ENCODE measurements at places on chromosomes 7 and 10.

DNA sequence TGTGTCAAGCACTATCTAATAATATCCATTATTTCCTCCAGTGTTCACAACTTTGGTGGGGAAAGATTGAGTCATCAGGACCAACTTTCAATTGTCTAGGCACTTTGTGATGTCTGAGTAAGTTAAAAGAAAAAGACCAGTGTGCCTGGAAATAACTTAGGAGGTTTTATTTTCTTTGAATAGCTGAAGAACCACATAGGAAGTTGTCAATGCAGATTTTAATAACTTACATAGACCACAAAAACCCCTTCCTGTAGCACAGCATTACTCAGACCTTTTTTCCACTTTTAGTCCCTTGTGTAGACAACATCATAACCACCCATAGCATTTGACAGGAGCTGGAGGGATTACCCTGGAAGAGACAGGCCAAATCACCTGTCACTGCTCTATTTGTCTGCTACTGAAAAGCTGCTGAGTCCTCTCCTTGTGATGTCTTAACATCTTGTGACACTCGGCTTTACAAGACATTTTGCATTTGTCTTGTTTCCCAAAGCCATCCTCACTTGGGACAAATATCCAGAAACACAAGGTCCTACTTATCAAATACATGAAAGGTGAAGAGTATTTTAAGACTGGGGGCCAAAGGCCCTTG, 241.5 kb upstream of the PTER start:
- DNase-seq = no peak

DNA sequence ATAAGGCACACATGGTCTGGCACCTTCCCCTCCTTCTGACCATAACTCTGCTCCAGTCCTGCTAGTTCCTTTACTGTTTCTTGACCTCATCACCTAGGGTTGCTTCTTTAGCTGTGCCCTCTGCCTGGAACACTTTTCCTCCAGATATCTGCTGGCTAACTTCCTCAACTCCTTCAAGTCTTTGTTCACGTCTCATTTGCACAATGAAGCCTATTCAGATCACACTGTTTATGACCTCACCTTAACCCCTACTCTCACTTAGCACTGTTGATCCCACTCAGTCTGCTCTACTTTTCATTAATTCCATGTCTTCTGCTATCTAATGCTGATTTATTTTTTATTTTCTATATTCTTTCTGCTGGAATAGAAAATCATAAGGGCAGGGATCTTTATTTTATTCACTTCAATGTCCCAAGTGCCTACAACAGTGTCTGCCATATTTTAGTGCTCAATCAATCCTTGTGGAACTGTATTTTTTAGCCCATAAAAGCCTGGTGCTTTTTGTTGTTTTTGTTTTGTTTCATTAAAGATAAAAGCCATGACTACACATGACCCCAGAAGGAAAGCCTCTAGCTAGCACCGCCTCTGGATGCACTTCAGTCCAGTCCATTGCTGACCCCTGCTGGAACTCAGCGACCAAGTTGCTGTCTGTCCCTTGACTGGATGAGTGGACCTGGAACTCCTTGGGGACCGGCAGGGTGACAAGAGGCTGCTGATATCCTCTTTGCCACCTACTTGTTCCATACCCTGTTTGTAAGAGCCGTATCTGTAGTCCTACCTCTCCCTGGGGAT, 12.3 kb downstream of the KLF14 start:
- peak; percentile 85 for DNase-seq

DNA sequence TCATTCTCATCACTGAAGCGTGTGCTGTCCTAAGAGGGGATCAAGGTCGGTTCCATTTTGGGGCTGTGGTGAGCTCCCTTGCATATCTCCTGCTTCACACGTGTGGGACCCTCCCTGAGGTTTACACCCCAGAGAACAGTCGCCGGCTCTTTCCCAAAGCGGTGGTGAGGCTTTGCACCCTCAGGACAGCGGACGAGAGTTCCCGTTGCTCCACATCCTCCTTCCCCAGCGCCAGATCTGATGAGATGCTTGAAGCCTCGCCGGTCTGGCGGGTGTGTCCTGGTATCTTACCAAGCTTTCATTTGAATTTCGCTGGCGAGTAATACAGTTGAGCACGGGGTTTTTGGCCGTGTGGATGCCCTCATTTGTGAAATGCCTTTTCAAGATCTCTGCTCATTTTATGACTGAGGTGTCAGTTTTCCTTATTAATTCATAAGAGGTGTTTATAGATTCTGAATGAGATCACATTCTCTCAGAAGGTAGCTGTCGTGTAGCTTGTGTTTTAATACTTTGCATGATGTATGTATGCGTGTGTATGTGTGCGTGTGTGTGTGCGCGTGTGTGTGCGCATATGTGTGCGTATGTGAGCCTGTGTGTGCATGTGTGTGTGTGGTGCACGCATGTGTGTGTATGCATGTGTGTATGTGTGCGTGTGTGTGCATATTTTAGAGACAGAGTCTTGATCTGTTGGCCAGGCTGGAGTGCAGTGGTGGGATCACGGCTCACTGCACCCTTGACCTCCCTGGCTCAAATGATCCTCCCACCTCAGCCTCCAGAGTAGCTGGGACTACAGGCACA, 30.7 kb downstream of the ELFN1 start:
- no peak for DNase-seq

- DNase-seq = no peak
Observed at GRCh38 chr10:132912713-132913558, 29.4 kb downstream of the CFAP46 start.

- no peak for DNase-seq
Observed at GRCh38 chr7:56091591-56091990, 1.2 kb downstream of the PHKG1 start.

- DNase-seq = peak; percentile 59
Observed at GRCh38 chr10:73771722-73772280, 10.0 kb upstream of the CHCHD1 start.

DNA sequence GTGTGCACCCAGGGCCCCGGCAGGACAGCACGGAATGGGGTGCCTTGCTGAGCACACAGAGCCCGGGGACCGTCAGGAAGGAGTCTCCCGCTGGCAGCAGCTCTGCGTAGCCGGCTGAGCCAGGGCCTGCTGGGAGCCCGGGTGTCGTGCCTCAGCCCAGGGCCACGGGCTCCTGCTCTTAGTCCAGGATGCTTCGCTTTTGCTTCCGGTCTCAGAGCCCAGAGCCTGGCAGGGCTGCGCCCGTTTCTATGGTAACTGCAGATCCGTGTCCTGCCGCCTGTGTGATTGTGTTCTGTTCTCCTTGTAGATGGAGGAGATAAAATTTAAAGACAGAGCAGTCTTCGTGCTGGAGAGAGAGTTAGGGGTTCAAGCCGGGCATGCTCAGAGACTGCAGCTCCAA, 53.7 kb upstream of the DPYSL4 start:
- no peak for DNase-seq

DNA sequence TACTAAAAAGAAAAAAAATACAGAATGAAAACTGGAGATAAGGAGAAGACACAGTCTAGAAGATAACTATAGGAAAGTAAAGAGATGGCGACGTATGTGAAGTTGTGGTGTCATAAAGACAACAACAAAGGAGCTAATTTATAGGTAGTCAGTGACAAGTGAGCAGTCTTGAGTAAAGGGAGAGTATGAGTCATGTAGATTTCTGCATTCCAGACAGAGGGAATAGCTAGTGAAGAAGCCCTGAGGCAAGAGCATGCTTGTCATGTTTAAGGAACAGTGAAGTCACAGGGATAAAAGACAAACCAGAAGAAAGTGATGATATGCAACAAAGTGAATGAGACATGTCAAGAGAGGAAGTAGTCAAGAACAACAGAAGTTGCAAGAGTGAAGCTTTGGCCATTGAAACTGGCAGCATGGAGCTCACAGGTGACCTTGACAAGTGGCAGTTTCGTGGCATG, 2.3 kb upstream of the MIOS start:
- peak; percentile 41 for DNase-seq

- DNase-seq = no peak
Observed at GRCh38 chr10:42690449-42691360, 52.3 kb upstream of the ZNF33B start.

DNA sequence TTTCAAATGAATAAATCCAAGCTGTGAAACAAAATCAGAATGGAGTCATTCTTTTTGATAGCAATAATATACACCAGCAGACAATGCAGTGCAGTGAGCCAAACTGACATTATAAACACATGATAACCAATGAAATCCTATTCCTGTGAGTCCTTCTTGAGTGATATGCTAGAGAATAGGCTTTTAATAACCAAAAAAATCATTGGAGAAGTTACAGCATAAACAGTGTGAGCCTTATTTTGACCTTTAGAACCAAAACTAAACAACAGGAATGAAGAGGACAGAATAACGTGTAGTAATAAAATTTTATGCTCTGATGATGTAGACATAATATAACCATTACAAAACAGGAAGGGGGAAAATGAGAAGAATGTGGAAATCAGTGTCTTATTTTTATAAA, 8.7 kb downstream of the HUS1 start:
- no peak for DNase-seq

DNA sequence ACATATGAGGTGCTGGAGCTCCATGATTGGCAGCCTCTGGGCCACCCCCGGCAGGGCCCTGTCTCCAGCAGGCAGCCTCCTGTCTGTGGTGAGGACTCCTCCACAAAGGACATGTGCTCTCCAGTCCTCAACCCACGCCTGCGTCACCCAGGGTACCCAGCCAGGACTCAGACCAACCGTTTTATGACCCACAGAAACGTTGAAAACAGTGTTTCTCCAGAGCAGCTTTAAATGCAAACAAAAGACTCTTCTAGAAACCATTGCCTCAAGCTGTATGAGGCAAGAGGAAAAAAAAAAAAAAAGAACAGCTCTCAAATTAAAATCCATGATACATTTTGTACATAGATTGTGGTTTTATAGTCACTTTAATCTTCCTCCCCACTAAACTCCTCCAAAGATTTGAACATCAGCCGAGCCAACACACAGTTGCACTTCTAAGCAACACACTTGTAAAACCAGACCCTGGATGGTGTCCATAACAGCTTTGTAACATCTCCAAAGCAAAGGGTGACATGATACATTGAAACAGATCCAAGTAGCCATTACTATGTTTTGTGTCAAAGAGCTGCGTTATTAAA, 175.0 kb upstream of the LYZL2 start:
- DNase-seq = no peak

DNA sequence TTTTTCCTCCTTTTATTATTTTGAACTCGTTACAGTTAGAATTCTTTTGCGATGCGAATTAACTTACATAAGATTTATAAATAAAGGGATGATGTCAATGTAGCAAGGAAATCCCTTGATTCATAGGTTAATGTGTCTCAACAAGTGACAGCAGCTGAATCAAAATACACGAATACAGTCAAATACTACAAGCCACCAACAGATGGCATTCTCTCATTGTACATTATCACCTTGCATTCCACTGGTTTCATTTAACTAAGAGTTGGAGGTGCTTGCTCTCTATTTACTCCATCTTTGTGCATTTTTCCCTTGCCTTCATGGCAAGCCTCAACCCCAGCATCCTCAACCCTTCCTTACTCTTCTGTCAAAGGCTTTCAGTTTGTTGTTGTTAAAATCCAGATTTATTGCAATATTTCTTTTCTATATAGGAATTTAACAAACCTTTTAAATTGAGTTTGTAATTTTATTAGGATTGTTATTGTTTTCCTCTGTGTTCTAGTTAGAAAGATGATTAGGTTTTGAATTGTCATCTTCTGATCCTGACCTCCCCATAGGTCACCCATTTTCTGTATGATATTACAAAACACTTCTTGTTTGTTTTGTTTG, 78.3 kb downstream of the SLC25A40 start:
- DNase-seq = peak; percentile 40

DNA sequence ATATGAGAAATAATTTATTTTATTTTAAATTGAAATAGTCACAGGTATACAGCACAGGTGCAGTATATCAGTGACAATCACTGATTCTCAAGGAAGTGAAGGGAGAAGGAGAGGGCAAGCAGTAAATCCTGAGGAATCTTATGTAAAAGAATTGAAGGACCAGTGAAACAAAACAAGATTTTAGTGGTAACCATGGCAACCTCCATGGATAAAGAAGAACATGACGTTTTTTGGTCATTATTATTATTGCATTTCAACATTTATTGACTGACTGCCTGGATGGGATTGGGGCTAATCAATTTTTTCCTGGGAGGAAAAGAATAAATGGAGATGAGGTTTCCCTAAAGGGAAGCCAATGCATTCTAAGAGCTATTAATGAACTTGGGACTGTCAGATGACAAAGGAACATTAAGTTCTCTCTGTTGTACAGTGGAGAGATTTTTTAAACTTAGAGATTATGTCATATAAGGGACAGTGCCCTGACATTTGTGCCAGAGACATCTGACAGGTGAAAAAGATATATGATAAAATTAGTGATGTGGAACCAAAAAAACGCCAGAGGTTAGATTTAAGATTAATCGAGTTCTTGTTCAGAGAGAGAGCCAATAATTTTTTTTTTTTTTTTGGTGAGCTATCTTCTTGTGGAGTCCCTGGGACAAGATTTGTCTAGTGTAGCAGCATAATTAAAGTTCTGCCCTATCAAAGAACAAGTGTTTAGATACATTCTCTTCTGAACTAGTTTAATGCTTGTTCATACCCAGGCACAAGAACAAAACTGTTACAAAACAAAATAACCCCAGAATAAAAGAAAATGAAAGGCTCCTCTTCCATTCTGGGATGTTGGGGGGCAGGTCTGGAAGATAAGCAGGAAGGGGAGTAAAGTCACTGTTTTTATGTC, 279.9 kb downstream of the CSTF2T start:
- no peak for DNase-seq

- peak; percentile 51 for DNase-seq
Observed at GRCh38 chr10:114266521-114266920, 27.5 kb downstream of the VWA2 start.

GRCh38 chr7:19284136-19284535, 138.9 kb upstream of the FERD3L start:
- DNase-seq = no peak

DNA sequence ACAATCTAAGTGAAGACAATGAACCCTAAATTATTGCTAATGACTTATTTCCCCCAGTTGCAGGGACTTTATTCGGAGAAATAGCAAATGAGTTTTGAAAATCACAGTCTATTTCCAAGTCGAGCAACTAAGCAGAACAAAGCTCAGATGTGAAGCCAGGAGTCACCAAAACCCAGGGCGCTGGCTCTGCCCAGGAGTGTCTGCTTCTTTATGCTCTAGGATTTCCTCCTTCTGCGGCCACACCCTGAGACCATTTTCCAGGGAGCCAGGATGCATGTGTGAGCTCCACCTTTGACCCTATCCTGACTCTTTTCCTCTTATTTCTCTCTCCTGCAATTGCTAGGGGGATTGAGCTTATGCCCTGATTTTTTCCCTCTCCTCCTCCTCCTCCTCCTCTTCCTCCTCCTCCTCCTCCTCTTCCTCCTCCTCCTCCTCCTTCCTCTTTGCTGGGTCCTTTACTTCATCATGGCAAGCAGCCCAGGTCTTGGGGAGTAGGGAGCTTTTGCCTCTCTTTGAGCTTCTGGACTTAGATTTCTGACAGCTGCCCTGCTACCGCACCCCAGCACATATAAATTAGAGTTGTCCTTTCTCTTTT, 234.4 kb downstream of the ARL4A start:
- DNase-seq = no peak

Measured in brain microvascular endothelial cell (primary cell).